CD4-positive, alpha-beta T cell treated with Interleukin-6 at 100 ng/mL for 8 hours (primary cell): ENCODE measurements at places on chromosomes 1 and 21.

GRCh38 chr1:78048446-78048845 is 2.7 kb downstream of the GIPC2 start:
- DNase-seq: no peak

DNA sequence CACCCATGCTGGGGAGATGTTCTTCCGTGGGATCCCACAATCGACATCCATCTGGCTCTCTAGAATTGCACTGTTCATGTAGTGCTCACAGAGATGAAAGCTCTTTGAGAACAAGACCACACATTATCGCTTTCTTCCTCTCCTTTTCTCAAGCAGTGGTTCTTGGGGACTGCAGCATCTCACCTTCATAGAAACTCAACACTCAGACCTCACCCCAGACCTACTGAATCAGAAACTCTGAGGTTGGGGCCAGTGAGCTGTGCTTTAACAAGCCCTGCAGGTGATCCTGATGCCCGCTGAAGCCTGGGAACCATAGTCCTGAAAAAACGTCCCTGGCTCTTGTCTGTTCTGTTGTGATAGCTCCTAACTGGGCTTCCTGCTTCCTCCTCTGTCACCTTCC is 251.3 kb upstream of the FGGY start:
- no peak for DNase-seq

DNA sequence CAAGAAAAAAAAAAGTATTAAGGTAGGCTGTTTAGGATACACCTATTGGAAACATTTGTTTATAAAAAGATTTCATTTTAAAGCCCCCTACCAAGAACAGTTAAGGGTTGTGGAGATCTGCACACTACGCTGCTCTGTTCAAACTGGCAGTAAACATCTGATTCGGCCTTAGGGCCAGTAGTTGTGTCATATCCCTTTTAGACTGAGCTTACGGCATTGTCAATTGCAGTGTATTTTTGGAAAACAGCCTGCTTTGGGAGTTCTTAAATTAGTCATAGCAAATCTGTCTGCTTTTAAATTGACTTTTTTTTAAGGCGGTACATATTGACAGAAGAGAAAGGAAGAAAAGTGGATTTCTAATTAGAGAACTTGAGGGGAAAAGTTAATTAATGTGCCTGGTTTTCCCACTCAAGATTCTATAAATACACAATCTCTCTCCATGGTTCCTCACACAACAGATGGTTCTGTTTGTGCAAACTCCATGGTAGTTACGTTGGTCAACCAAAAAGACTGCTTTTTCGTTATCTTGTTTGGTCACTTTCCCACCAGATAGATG is 1.7 kb upstream of the ELK4 start:
- DNase-seq: no peak

DNA sequence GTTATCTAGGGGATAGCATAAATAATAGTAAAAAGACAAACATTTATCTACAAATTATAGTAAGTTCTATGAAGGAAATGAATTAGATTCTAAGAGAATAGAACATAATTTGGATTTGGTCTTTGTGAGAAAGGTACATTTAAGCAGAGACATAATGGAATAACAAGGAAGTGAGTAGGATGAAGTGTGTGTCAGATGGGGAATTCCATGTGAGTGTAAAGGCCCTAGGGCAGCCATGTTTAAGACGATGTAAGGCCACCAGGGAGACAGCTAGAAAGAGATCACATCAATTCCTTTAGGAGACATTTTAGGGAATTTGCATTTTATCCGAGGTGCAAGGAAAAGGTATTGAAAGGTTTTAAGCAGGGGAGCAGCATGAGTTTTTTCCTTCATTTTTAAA is 33.8 kb upstream of the ELAVL4 start:
- DNase-seq: no peak

DNA sequence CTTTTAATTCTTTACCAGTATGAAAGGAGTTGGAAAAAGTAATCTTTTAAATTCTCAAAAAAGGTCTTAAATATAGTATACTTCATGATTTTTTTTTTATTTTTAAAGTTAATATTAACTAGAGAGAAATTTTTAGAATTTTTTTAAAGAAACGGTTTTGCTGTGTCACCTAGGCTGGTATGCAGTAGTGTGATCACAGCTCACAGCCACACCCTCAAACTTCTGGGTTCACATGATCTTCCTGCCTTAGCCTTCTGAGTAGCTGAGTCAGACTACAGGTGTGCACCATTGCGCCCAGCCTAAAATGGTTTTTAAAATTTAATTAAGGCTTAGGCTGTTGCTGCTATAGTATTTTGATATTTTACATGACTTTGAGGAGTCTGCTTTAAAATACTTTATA is 52.4 kb downstream of the TLCD4 start:
- no peak for DNase-seq

DNA sequence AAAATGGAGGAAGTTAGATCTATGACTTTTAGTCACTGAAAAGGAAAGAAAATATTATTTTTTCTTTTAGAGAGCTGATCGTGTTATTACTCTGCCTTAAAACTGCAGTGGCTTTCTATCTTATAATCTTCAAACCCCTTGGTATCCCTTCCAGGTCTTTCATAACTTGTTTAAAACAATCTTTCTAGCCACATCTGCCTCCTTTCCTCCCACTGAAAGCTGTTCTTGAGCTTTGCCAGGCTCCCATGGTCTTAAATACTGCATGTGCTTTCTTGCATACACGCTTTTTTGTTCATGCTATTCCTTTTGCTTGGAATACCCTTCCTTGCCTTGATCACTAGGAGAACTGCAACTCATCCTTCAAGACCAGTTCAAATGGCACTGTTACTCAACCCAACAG is 65.9 kb upstream of the GADD45A start:
- no peak for DNase-seq

DNA sequence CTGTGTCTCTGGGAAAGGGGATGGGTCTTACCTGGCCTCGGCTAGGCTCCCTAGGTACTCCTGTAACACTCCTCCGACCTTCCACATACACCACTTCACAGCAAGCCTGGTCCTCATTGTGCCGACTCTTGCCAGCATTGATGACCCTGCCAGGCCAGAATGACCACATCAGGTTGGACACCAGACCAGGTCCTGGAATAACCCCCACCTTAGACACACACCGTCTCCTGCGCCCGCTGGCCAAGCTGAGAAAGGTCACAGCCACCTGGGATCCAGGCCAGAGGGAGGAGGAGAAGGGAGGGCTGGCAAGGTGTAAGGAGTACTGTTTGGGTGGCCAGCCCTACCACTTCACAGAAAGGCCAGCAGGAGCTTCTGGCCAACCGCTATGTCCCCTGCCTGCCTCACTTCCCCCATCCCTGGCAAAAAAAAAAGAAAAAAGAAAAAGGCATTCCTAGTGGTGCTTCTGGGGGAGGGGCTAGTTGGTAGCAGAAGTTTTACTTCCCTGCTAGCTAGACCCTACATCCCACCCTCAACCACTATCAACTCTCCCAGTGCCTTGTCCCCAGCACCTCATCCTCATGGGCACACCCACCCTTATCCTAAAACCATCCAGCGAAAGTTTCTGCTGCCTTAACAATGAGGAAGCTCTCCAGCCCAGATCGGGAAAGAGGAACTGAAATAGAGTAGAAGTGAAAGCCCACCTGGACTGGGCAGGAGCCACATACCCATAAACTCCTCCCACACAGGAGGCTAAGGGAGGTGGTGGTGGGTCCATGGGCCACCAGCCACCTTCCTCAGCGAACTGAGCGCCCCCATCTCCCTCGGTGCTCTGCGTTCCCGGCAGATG is 1.4 kb downstream of the PPM1J start:
- DNase-seq: no peak

GRCh38 chr1:93596329-93597089 is 85.1 kb downstream of the BCAR3 start:
- no peak for DNase-seq

DNA sequence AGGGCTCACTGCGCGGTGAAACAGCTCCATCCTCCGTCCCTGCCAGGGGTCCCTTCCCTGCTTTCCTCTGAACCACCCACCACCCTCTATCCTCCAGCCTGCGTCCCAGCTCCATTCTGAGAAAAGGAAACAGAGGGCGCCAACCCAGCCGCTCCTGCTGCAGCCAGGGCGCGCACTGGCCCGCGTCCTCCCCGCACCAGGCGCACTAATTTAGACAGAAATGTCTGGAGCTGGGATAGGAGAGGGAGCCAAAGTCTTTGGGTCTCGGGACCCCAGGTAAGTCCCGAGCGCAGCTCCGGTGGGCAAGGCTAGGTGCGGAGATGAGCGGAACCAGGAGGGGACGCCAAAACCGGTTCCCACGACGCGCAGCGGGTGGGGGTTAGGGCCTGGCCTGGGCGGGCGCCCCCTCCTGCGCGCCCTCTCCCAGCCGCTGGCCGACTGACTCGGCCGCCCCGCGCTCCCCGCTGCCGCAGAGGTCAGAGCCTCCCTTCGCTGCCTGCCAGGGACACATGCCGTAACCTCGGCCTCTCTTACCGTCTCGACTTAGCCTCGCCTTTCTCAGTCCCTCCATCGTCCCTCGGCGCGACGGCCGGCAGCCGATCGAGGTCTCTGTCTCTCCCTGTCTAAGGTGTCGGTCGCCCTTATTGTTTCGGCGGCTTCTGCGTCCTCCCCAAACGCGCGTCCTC is 2.0 kb downstream of the CAMK2N1 start:
- DNase-seq: no peak

- DNase-seq: no peak
Observed at GRCh38 chr1:22489823-22490222, 38.2 kb downstream of the ZBTB40 start.

DNA sequence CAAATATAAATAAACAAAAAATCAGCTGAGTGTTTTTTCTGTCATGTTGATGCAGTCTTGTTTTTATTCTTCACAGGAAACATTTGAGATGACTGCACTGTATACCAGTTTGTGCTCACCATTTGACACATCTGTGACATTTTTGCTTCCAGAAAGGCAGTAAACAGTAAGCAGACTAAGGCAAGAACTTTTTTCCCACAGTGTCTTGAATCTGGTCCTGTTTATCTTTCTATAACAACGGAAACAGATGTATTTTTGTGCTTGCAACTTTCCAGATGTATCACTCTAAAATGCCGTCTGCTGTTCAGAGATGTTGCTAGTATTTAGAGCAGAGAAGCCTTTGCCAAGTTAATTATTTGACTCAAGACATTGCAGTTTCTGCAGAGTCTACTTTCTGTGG is 105.5 kb downstream of the ZC3H11B start:
- DNase-seq: no peak

DNA sequence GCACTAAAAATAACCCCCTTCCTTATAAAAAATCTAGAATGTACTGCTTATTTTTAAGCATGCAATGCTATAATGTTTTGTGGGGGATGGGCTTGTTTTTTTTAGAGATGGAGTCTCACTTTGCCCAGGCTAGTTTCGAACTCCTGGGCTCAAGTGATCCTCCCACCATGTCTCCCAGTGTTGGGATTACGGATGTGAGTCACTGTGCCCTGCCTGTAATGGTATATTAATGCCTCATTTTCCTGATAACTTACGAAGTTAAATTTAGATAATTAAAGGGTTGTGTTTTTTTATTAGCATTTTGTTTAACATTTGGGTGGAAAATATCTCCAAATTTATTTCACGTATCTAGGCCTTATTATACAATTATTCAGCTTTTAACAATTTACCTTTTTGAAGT is 6.5 kb downstream of the RNF11 start:
- no peak for DNase-seq

DNA sequence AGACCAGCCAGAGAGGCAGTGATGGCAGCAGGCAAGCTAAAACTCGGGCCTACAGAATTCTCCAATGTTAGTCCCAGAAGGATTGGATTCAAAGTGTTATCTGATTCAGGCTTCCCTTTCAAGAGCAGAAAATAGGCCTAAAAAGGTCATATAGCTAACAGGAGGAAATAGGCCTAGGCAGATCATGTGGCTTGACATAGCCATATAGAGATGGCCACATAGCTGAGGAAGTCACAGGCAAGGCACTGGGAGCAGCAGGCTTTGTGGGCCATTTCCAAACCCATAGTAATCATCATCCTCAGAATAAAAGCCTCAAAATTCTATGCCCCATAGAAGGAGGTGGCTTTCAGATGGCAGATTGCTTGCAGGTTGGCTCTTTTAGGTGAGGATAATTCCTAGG is 29.0 kb upstream of the LMO4 start:
- DNase-seq: no peak

- no peak for DNase-seq
Observed at GRCh38 chr1:242477944-242478343, 46.6 kb downstream of the PLD5 start.

DNA sequence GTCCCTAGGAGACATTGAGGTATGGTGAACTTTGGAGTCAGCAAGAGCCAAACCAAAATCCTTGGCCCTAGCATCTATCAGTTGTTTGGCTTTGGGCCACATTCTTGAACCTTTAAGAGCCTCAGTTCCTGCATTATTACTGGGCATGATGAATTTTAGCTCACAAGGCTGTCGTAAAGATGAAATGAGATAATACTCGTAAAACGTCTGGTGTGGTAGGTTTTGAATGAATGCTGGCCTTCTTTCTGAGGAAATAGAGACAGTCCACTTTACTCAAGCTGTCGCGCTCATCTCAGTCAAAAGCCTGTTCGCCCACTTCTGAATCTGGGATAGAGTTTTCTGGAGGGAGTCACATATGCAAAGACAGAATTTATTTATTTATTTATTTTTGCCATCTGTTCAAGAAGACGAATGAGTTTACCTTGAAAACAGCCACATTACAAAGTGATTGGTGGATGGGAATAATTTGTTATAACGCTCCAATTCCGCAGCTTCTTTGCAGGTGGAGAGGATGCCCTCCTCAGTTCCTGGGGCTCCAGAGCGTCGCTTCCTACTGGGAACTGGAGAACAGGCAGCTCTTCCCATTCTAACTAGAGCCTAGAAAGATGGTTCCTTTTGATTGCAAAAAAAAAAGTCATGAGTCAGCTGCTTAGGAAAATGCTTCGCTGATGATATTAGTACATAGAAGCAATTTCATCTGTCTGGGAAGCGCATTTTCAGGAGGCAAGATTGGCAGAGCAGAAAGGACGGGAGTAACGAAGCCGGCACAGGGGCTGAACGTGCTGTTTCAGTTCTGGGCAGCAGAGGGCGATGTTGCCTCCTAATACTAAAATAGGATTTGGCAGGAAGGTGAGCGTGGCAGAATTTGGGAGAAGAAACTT is 49.9 kb upstream of the CYP2J2 start:
- DNase-seq: no peak

GRCh38 chr21:28436286-28436932 is 556.3 kb downstream of the LTN1 start:
- no peak for DNase-seq

- DNase-seq: no peak
Observed at GRCh38 chr1:58791106-58791505, 7.3 kb upstream of the JUN start.

DNA sequence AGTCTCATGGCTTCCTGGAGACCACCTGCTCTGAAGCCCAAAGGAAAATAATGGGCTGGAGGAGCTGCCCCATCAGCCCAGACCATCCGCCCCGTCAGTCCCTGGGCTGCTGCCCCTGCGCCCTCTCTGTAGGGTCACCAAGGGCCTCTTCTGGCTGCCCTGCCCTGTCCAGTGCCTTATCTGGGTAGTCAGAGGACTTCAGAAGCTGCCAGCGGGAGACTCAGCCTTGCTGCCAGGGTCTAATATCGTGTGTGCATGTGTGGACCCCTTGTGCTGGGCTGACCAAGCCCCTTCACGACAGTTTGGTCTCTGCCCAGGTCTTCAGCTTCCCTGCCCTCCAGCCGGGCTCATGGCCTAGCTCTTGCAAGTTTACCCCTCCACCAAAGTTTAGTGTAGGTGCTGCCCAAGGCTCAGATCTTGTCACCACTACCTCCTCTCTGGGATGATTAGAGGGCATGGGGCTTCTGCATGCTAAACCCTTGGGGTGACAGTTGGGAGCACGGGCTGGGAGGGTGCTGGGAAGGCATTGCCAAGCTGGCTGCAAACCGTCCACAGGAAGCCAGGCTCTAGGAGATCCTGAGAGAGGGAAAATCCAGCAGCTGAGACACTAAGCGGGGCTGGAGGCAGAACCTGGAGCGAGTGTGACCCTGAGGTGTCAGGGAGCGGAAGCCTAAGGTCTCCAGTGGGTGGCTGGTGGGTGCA is 20.6 kb downstream of the NENF start:
- DNase-seq: no peak

GRCh38 chr1:9352377-9353134 is 59.9 kb downstream of the SPSB1 start:
- no peak for DNase-seq
